ENCODE measurements at places on chromosomes 12 and 14.

- no peak for DNase-seq
These were observed 275.9 kb downstream of the RPS29 start for GRCh38 chr14:49310298-49310697.

- no peak for DNase-seq
These were observed 276.7 kb downstream of the FOXN3 start for GRCh38 chr14:89140326-89140725.

GRCh38 chr12:92604786-92605185, 98.0 kb upstream of the PLEKHG7 start:
- DNase-seq, result no peak

DNA sequence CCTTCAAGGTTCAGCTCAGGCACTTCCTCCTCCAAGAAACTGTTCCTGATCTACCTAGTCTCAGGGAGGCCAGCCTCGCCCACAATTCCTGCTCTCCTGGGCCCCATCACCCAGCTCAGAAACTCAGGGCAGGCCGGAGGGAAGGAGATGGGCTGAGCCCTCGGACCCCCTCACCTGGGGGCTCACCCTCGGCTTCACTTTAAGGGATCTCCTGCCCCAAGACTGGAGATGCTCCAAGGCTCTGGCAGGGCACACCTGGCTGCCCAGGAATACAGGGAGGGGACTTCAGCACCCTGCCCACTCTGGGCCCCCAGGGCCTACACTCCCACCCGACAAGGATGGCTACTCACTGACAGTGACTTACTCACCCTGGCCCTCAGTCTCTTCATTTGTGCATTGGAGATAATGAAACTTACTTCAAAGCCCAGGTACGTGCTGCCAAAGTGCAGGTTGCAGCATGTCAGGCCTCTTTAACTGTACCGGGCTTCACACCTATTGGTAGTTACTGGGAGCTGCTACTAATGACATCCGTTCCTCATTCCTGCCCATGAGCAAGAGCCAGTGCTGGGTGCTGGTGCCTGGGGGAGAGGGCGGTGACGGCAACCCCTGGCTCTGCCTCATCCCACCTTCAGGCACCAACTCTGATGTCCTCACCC, 21.0 kb upstream of the PPP1R13B start:
- no peak for DNase-seq

- no peak for DNase-seq
These were observed 6.8 kb upstream of the BEGAIN start for GRCh38 chr14:100593751-100594624.

- no peak for DNase-seq
These were observed 328.1 kb downstream of the BTG1 start for GRCh38 chr12:91817517-91817916.

- DNase-seq, result no peak
These were observed 113.1 kb upstream of the MYL2 start for GRCh38 chr12:111033281-111034082.

GRCh38 chr14:82549306-82549990, 1015.8 kb upstream of the SEL1L start:
- DNase-seq, result no peak

DNA sequence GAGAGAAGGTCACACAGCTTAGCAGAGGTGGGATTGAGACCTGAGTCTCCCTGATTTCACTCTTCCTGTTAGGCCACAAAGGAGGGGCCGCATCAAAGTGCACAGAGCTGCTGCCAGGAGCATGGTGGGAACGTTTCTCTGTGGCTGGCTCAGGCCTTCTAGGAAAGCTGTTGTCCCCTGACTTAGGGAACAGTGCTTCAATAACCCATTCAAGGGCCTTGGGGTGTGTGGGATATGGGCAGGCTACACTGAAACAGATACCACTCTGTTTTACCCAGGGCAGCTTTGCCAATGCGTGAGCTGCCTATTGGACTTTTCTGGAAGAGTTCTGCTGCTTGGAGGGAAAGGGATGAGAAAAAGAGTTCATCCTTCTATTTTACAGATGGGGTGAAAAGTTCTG, 110.0 kb downstream of the ADCK1 start:
- DNase-seq, result no peak

DNA sequence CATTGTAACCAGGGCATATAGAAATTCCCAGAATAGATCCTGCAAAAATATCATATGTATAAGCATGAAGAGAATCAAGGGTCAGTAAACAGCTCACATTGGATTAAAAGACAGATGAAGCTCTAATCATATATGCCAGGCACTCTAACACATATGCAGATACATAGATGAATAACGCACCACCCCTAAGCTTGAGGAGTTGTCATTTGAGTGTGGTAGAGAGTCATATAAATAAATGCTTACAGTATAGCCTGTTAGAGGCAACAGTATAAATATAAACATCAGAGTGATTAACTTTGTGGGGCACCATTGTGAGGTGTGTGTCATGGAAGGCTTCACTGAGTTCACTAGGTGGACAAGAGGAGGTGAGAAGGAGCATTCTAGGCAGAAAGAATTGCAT, 346.7 kb upstream of the PRICKLE1 start:
- DNase-seq, result no peak

- no peak for DNase-seq
These were observed 229.3 kb upstream of the LHX5 start for GRCh38 chr12:113700943-113701342.

DNA sequence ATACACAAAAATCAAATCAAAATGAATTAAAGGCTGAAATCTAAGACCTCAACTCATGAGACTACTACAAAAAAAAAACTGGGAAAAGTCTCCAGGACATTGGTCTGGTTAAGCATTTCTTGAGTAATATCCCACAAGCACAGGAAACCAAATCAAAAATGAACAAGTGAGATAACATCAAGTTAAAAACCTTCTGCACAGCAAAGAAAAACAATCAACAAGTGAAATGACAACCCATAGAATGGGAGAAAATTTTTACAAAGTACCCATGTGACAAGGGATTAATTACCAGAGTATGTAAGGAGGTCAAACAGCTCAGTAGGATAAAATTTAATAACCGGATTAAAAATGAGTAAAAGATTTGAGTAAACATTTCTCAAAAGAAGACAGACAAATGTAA, 338.7 kb downstream of the SLC16A7 start:
- no peak for DNase-seq

GRCh38 chr12:112879191-112879705, 27.5 kb upstream of the OAS1 start:
- DNase-seq, result no peak

DNA sequence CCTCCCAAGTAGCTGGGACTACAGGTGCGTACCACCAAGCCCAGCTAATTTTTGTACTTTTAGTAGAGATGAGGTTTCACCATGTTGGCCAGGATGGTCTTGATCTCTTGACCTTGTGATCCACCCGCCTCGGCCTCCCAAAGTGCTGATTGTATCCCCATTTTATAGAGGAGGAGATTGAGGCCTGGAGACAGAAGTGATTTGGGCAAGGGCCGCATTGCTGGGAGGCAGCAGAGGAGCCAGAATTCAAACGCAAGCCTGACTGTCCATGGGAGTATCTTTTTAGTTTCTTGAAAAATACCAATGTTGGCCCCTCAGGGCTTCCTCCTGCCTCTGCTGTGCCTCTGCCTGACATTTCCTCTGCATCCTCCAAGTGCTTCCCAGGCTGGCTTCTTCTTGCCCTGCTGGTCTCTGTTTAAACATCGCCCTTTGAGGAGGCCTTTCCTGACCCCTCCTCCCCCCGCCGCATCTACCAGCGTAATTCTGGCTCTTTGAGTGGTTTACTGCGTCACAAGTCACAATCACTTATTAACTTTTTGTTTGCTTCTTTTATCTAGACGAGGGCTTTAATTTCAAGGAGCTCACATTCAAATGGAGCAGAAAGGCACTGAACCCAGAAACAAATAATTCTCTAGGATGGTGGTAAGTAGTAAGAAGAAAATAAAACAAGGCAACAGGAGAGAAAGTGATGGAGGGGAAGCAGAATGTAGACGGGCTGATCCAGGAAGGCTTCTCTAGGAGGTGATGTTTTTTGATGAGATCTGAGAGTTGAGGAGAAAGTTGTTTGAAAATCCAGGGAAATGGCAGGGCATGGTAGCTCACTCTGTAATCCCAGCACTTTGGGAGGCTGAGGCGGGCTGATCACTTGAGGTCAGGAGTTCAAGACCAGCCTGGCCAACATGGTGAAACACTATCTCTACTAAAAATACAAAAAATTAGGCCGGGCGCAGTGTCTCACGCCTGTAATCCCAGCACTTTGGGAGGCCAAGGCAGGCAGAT, 91.0 kb upstream of the MED13L start:
- DNase-seq, result no peak

DNA sequence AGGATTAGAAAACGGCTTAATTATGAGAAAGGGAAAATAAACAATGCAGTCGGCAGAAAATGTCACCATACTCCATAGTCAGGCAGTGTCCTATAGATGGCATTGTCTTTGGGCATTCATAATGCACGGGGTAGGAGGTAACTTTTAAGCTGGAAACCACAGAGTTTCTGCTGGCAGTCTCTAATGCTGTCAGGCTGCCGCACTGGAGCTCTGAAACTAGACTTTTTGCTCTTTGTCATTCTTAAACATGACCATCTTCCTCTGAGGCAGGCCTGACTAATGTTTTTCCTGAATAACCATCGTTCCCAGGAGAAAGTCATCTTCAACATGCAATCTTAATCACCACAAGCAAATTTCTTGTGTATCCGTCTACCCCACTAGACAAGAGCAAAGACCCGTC, 108.8 kb downstream of the ETNK1 start:
- DNase-seq, result no peak

- DNase-seq, result no peak
These were observed 1.5 kb downstream of the COL2A1 start for GRCh38 chr12:48002773-48003218.

GRCh38 chr14:37443461-37443860, 151.6 kb downstream of the FOXA1 start:
- no peak for DNase-seq

GRCh38 chr14:39396448-39396847, 35.8 kb downstream of the FBXO33 start:
- DNase-seq, result no peak

- no peak for DNase-seq
These were observed 69.3 kb downstream of the EEA1 start for GRCh38 chr12:92859650-92860386.

GRCh38 chr14:33737446-33737845, 213.4 kb downstream of the EGLN3 start:
- no peak for DNase-seq

DNA sequence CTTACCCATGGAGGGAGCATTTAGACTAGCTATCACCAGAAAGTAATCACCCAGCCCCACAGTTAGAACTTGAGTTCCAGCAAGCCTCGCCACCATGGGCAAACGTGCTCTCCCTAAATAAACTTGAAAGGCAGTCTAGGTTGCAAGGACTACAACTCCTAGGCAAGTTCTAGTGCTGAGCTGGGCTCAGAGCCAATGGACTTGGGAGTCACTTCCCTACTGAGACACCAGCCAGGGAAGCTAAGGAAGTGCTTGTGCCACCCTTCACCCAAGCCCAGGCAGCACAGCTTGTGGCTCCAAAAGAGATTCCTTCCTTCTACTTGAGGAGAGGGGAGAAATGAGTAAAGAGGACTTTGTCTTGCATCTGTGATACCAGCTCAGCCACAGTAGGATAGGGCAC, 57.9 kb downstream of the SLCO1A2 start:
- no peak for DNase-seq

- DNase-seq, result no peak
These were observed 174.1 kb upstream of the RTL1 start for GRCh38 chr14:101077481-101078074.

DNA sequence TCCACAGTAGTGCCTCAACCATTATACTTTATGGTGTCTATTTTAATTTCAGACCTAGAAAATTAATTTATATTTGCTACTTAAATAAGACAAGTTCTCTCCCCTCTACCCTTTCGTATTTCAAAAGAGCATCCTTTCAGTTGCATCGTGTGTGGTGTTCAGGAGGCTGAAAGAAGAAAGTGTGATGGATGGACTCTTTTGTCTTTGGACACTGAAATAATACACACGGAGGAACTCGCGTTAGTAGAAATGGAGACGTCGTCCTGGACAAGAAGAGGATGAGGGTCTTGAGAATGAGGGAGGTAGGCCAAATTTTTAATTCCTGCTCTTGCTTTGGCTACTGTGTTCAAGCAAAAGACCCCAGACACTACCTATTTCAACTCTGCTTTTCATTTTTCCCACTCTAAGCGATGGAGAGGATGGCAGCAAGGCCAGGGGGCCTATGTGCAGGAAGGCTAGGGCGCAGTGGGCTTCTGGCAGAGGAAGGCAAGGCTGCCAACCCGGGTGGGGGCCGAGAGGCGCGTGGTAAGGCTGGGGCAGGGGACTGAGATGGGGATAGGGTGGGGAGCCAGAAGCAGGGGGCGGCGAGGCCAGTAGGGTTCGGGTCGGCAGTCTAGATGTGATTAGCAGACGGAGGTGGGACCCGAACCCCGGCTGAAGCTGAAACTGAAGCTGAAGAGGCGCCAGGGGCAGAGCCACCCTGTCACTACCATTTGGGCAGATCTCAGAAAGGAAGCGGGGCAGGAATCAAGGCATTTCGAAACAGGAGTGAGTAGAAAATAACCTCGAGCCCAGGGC, 722 bp downstream of the TMED8 start:
- DNase-seq, result no peak

GRCh38 chr14:75811872-75812499, 150.9 kb downstream of the TTLL5 start:
- DNase-seq, result no peak
